ENCODE measurements at places on chromosomes 6 and 20.

DNA sequence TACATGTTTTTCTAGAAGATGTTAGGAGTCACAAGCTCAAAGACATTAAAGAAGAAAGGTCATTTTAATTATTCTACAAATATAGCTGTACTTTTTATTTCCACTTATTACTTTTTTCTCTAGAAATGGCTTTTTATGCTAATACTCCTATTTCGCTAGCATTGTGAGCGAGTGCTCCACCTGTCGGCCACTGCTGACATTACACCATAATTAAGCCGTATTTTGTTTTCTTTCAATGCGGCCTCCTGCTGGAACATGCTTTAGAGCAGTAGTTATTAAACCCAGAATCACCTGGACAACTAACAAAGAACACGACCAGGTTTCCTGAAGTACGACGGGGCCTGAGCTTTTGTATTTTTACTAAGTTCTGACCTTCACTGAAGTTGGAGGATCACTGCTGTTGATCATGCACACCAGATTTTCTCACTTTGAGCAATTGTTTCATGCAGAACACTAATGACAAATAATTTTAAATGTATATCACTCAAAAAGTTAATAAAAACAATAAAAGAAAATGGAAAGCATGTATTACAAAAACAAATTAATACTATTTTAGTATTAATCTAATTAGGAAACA, 74.1 kb upstream of the PAK5 start:
- DNase-seq = peak; percentile 24

- no peak for DNase-seq
Measured at GRCh38 chr6:36277946-36278470, 8.1 kb downstream of the PNPLA1 start.

GRCh38 chr6:106516616-106517015, 112.7 kb downstream of the RTN4IP1 start:
- DNase-seq = no peak

- DNase-seq = no peak
Measured at GRCh38 chr20:33917831-33918525, 75.7 kb upstream of the RALY start.

DNA sequence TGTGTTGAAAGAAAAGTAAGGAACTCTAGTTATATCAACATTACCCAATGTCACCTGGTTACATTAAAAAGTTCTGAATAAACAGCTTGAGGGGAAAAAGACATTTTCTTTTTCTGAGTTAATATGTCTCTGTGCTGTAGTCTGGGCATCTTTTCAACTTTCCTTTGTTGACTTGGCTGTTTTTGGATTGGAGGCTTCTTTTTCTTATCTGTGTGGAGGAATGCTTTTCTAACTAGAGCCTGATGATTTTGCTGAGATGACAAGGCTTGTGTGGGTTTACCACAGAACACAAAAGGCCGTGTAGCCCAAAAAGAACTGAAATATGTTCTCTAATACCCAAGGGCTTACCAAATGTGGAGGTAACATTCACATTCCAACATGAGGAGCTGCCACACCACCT, 161.8 kb downstream of the KCNQ5 start:
- DNase-seq = peak; percentile 53

GRCh38 chr20:55974491-55975202, 30.7 kb downstream of the CBLN4 start:
- DNase-seq = no peak

DNA sequence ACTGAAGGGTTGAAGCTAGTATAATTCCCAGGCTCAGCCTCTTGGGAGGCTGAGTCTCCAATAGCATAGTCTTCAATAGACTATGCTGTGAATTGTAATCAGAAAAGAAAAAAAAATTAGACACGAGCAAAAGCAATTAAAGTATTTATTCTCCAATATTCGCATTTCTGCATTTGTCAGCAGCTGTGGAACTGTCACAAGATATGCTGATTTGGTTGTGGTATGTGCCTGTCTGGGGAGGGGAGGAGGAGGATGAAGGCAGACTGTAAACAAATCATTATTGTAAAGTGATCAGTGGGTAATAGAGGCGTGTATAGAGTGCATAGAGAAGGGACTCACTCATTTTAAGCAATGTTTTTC, 10.1 kb upstream of the BICRAL start:
- no peak for DNase-seq

- peak; percentile 27 for DNase-seq
Measured at GRCh38 chr20:44019638-44020335, 105.1 kb downstream of the TOX2 start.

DNA sequence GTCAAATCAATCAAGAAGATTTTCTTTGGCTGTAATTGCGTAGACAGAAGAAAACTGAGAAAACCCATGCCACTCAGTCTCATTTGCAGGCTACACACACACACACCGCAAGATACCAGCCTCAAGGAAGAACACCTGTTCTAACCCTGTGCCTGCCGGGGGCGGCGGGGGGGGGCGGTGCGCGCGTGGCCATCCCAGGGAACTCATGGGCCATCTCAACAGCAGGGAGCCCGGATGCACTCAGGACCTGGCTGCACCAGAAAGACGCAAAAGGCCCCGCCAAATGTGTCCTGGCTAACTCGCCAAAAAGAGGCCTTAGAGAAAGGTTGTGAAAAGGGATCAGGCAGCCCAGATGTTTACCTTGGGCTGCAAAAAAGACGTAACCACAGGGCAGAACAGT, 2.1 kb downstream of the B3GAT2 start:
- no peak for DNase-seq

All from stromal cell of bone marrow (primary cell).